Posterior cingulate gyrus (tissue), 11 donors: ENCODE measurements at places on chromosomes 2 and 18.

GRCh38 chr18:48607056-48607984, 68.5 kb downstream of the CTIF start:
- no peak for DNase-seq

GRCh38 chr2:108604196-108604595, 69.9 kb downstream of the LIMS1 start:
- DNase-seq, result no peak

DNA sequence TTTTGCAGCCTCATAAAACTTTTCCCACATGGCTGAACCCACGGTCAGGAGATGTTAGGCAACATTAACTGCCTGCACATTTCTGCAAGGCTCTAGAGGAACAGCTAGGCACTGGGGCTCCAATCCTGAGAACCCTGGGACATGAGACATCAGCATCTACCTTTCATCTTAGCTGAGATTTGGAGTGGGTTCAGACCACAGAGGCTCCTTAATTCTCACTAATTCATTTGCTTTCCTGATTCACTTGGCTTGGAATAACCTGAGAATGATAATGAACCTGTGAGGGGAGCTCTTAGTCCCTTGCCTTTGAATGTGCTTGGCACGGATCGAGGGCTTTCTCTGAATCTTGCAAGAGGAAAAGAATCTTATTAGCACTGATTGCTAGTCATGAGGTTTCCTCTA, 266.2 kb downstream of the FIGN start:
- no peak for DNase-seq

DNA sequence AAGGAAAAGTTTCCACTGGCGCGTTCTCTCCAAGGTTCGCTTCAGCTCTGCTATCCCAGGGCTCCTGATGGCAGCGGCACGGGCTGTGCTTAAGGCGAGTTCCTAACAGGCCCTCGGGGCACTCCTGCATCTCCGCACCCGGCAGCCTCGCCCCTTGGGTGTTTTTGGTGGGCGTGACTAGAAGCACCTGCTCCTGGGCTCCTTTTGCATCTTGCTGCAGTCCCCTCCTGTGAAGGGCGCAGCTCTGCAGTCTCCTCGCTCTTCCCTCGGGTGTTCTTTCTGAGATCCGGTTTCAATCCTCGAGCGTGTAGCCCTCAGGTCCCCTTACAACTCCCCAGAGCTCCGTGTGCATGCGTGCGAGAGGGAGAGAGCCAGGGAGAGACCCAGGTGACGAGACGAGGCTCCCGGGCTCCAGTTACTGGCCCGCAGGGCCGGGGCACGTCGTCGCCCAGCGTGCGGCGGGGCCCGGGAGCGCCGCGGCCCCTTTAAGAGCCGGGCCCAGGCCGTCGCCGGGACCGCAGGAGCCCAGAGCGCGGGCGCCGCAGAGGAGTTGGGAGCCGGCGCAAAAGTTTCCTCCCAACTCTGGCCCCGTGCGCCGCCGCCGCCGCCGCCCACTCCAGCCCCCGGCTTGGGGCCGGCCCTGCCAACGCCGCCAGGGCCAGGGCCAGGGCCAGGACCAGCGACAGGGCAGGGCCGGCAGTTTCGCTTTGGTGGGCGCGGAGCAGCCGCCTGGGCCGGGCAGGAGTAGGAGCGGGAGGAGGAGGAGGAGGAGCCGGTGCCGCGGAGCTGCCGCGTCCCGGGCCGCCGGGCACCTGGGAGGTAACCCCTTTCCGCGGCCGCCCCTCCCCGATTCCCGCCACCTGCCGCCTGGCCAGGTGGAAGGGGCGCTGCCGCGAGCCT, at the start of gene PARD3B:
Gene PARD3B (plus strand): TSS at position 515 of the 900 bp plus-strand sequence. CDS start 525 bp downstream, outside the sequence.
- no peak for DNase-seq

GRCh38 chr18:41693008-41693407, 262.0 kb upstream of the PIK3C3 start:
- no peak for DNase-seq

DNA sequence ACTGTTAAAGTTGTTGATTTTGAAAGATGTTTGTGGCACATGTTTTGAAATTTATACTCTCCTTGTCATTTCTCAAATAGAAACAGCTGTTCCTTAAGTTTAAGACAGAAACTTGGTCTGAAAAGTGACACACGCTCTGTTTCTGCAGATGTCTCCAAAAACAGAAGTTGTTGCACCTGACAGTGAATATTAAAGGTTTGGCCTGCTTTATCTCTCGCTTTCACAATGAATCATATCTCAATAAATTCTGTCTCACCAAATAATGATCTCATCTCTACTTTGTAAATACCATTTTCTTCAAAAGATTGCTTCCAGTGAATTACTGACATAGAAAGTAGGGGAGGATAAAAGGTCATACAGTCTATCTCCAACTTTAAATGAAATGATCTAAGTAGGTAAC, 294.9 kb upstream of the SYT4 start:
- DNase-seq, result no peak

DNA sequence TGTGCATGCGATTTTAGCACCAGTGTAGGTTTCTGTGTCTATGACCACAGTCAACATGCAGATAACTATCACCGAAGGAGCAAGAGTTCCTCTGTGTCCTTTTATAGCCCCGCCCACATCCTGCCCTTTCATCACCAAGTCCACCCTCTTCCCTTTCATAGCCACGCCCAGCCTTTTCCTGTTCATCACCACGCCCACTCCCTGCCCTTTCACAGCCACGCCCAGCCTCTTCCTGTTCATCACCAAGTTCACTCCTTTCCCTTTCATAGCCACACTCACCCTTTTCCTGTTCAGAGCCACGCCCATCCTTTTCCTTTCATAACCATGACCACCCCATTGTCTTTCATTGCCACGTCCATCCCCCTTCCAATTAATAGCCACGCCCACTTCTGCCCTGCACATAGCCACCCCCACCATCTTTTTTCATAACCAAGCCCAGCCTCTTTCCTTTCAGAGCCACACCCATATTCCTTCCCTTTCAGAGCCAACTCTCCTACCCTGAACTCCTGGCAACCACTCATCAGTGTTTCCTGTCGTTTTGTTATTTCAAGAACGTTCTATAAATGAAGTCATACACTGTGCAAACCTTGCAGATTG, 273.9 kb downstream of the MYT1L start:
- no peak for DNase-seq

- DNase-seq, result no peak
These were observed 11.2 kb upstream of the PROM2 start for GRCh38 chr2:95262896-95263542.

DNA sequence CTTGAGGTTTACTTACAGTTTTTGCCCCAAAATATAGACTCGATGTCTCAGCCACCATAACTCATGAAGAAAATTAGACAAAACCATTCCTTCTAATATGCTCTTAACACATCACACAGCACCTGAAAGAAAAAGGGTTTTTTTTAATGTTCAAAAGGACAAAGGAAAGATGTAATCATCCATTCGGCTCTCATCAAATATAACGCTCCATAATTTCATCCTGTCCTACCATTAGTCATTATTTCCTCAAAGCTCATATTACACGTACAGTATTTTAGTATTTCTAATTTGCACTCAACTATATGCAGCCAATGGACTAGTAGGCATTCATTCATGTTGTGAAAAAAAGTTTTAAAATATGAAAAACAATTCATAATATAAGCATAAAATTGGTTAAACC, 24.8 kb downstream of the ESCO1 start:
- DNase-seq, result no peak

- DNase-seq, result no peak
These were observed 82.0 kb upstream of the MSH2 start for GRCh38 chr2:47321006-47321405.

- DNase-seq, result no peak
These were observed 48.8 kb downstream of the RABL2A start for GRCh38 chr2:113675875-113676274.

DNA sequence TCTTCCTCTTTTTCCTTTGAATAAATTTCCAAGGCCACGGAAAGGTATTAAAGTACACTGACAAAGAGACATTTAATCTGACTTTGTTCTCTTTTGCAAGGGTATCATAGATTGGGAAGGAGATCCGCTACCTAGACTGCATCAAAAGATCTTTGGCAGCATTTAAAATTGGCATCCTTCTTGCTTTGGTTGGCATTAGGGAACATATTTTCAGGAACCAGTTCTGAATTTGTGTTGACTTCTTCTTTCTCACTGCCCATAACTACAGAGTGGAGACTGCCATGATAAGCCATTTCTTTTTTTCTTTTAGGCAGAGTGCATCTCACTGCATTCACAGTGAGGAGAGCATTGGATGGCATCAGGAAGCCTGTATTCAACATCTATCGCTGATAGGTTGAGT, 83.4 kb downstream of the DOCK10 start:
- DNase-seq, result no peak

DNA sequence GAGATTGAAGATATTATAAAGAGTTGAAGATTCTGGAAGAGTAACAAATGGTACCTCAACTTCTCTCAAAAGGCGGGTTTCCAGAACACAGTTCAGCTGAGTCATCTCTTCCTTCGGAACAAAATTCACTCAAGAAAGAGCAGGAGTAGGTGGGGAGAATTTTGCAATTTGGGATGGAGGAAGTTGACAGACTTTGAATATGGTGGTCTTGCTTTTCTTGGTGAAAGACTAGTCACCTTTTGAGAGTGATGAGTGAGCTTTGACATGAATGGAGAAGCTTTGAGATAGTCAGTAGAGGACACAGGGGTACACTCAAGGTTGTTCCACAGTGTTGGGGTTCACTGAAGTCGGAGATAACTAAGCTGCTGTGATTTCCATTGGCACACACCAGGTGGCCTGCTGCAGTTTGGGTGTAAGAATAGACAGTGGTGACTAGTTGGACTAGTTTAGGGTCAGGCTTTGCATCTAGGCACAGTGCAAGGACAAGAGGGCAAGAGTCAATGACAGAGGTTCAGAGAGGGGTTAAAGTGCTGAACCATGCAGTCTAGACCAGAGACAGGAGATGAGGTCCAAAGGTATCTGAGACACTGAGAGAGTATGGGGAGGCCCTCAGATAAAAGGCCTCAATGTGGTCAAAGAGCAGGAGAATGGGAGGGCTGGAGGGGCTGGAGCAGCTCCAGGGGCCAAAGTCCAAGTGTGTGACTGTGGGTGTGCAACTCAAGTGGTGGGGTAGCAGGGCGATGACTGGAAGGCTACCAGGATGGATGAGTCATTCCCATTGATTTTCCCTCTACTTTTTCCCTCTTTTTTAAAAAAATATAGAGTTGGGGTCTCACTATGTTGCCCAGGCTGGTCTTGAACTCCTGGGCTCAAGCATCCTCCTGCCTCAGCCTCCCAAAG, 7.7 kb downstream of the CCL20 start:
- no peak for DNase-seq
